Stimulated activated CD4-positive, alpha-beta T cell treated with anti-CD3 and anti-CD28 coated beads, Interleukin-4, amount 100 ng/mL, for 4 hours (primary cell): ENCODE measurements at places on chromosomes 3 and 15.

DNA sequence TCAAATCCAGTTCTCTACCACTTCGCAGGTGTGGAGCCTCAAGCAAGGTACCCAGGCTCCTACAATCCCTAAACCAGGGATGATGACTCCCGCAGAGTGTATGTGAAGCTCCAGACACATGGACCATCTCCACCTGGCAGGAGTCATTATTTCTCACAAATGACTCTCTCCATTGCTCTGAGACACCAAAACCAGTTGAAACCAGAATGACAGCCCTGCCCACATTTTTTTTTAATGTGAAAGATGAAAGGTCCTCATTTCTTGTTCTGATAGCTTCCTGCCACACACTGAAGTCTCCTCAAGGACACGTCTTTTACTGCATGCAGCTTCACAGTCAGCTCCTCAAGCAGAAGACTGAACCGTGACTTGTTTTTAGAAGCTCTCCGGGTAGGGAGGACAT is 61.4 kb upstream of the ZBTB38 start:
- peak; percentile 11 for DNase-seq

DNA sequence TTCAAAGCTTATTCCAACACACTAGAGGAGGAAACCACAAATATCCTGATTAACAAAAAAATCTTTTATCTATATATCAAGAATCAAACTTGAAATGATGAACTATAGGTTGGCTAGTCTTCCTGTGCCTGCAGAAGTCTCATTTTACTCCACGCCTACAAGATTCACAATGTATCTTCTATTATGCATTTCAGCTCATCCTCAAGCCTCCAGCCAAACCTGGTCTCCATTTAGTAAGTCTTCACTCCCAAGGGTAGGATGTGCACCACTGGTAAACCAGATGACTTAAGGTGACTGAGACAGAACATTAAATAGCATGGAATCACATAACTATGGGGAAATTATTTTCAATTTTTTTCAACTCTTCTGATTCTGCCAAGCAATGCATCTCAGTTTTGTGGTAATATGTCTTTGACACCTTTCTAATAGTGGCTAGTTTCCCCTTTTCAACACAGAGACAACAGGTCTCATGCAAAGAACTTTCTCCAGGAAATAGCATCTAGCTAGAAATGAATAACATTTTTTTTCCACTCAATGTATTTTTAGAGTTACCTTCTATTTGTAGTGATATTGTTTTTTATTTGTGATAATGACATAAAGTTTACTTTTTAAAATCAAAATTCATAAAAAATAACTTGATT is 166.9 kb downstream of the TNIK start:
- DNase-seq = no peak

DNA sequence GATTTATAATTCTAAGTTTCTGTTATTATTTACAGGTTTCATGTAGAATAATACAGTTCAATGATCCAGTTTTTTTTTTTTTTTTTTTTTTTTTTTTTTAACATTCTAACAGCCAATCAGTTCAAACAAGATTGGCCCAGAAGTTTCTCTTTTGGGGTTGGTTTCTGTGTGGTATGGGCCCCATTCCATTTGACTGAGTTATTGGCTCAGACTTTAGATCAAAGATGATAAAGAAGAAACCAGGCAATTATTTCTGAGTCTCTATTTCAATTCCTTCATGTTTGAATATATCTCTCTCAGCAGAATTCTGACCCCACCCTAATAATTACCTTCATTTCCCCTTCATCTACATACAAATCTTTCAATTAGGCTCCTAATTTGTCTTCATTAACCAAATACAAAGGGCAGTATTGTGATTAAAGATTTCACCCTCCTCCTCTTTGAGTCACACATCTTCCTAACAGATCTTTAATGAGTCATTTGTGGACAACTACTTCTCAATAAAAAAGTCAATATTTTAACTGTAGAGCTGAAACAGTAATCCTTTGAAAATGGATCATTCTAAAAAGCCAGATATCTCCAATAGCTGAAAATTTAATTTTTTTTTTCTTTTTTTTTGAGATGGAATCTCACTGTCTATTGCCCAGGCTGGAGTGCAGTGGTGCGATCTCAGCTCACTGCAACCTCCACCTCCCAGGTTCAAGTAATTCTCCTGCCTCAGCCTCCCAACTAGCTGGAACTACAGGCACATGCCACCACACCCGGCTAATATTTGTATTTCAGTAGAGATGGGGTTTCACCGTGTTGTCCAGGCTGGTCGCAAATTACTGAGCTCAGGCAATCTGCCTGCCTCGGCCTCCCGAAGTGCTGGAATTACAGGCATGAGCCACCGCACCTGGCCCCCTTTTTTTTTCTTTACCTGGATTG is 878.8 kb downstream of the NAALADL2 start:
- DNase-seq = no peak

DNA sequence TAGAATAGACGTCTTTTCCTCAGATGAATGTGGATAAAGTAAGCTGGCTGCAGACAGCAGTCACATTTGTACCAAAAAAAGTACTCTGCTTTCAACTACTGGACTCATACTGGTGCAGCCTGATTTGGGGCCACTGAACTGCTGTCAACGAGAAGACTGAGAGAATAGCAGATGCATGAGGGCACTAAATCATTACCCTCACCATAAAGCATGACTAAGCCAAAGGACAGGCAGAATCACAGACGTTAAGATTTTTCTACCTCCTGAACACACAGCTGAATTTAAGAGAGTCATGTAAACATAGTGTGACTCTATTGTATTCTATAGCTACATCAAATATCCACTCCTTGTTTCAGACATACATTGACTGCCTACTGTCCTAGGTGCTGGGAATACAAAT is 67.8 kb upstream of the CDAN1 start:
- no peak for DNase-seq

DNA sequence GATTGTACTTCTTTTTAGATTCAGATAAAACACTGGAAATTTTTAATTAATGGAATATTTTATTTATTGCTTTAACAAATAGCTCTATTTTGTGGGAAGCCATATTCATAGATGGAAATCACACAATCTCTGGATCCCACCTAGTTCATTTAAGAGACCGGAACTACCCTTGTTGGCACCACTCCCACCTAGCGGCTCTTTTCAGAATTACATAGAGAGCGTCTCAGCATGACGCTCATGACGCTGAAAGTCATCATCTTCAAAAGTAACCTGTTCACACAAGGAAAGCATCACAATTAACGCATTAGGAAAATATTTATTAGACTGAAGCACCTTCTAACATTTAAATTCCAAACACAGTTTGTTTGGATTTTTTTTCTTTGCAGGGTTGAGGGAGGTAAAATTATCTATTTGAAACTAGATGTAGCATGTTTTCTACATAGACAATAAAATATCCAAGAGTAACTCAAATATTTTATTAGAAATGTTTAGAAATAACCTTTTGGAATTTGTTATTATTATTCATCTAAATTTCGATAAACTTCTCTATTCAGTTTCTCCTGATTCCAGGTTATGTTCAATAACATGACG is 214.9 kb upstream of the ARRDC4 start:
- DNase-seq = no peak

GRCh38 chr15:51863131-51863530 is 33.7 kb downstream of the TMOD3 start:
- DNase-seq = no peak

DNA sequence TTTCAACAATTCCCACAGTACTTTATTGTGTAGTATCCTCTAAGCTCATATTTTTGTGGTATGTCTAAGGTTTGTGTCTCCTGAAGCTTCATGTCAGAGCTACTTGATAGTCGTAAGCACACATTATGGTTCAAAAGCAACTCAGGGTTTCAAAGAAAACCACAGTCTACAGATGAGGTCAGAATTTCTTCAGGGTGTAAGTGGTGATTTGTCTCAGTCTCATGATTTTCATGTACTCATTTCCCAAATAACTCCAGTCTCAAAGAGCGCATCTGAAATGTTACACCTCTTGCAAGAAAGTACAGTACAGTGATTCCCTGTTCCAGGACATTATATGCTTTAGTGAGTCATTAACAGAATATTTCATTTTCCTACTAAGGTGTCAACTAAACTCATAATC is 47.5 kb upstream of the SSR3 start:
- DNase-seq = no peak
